ENCODE measurements at places on chromosomes 12 and 14.

GRCh38 chr12:52975204-52975603 lies 26.3 kb downstream of the KRT18 start:
- no peak for DNase-seq

- no peak for DNase-seq
Measured at GRCh38 chr12:26523708-26524150, 309.3 kb downstream of the ITPR2 start.

- no peak for DNase-seq
Measured at GRCh38 chr14:21057803-21058675, at the start of gene RNASE8. TSS of gene RNASE8 (plus strand) at chr14:21057822. CDS start at chr14:21057893, 71 bp downstream.

DNA sequence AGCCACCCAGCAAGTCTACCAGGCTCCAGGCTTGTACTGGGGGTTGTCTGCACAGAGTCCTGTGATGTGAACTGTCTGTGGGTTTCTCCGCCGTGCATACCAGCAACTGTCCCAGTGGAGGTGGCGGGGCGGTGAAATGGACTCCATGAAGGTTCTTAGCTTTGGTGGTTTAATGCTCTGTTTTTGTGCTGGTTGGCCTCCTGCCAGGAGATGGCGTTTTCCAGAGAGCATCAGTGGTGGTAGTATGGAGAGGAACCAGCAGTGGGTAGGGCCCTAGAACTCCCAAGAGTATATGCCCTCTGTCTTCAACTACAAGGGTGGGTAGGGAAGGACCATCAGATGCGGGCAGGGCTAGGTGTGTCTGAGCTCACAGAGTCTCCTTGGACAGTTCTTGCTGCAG lies 303.8 kb downstream of the TMEM121 start:
- DNase-seq = no peak

- no peak for DNase-seq
Measured at GRCh38 chr14:100770605-100771120, 44.0 kb downstream of the DLK1 start.

- DNase-seq = no peak
Measured at GRCh38 chr12:131542351-131542750, 168.5 kb upstream of the SFSWAP start.

GRCh38 chr12:51777457-51777856 lies 71.1 kb downstream of the FIGNL2 start:
- DNase-seq = no peak

- DNase-seq = no peak
Measured at GRCh38 chr12:12701457-12701856, 5.5 kb upstream of the GPR19 start.

GRCh38 chr14:59638885-59639284 lies 62.3 kb upstream of the CCDC175 start:
- DNase-seq = no peak

DNA sequence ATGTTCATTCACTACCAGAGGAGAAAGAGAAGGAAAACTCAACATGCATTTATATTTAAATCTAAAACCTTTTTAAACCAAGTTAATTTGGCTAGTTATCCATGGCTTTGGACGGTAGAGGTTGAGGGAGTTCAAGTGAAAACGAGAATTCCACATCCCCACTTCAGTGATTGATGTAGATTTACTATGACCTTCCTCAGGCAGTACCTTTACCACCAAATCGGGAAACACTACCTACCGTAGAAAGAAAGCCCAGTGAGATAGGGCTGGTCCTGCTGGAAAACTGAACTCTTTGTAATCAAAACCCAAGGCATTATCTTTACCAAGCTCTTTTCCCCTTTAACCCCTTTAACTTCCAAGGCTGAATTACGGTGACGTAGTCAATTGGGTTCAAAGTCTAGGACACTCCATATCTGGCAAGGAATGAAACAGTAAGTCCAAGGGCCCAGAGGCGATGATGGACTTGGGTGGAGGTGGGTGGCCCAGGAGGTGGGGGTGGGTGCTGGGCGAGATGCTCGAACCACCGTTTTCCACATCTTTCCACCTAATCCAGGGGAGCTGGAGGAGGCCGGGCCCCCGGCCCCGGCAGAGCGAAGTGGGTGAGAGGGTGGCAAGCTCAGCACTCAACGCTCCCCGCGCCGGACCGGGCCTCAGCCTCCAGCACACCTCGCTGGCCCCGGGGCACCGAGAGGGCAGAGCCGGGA lies 618 bp downstream of the SEC23A start:
- no peak for DNase-seq

GRCh38 chr12:86264451-86265328 lies 8.5 kb upstream of the MGAT4C start:
- no peak for DNase-seq

DNA sequence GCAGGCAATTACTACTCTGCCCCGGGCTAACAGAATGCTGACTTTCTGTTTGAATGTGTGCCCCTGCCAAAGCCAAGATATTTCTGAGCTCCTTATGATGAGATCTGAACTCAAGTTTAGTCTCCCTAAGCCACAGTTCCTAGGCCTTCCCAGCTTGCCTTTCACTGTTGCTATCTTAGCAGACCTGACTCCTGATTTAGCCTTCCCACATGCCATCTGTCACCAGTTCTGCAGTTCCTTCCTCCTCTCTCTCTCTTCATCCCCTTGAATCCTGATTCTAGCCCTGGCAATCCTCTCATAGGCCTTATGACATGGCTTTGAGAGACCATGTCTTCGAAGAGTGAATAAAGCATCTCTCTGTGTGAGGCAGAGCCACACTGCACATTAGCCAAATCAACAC lies 12.5 kb upstream of the SAMD4A start:
- DNase-seq = no peak

DNA sequence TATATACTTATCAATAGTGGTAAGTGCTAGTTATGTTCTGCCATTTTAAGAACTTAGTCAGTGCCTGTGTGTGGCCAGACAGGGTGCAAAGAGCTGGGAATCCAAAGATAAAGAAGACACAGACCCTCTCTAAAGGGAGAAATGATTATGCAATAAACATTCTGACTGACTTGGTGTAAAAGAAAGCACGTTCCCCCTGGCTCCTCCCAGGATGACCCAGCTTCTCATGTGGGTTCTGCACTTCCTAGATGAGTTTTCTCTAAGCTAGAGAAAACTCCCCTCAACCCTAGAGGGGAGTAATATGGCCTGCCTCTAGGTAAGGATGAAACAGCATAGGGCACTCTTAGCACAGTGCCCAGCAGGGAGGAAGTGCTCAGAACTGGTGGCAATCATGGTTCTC lies 231.2 kb downstream of the VRK1 start:
- no peak for DNase-seq

GRCh38 chr12:104865080-104865479 lies 93.0 kb downstream of the SLC41A2 start:
- DNase-seq = no peak

DNA sequence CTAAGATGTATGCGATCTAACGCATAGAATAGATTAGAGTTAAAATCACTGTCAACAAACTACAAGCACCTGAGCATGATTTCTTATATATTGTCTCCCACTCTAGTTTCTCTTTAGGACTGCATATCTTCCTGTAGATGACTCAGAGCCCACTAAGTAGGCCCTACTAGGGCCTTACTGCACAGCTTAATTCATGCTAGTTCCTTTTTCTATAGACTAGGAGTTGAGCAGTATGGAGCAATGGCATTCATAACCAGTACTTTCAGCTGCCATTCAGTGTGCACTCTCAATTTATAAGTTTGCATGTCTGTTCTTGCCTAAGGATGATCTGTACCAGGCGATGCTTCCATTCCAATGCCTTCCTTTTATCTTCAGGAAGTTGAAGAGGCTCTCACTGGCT lies 103.5 kb downstream of the METTL25 start:
- DNase-seq = no peak

- DNase-seq = no peak
Measured at GRCh38 chr12:76274420-76275083, 73.7 kb downstream of the BBS10 start.

- DNase-seq = no peak
Measured at GRCh38 chr12:108643941-108644810, 10.5 kb upstream of the SELPLG start.

DNA sequence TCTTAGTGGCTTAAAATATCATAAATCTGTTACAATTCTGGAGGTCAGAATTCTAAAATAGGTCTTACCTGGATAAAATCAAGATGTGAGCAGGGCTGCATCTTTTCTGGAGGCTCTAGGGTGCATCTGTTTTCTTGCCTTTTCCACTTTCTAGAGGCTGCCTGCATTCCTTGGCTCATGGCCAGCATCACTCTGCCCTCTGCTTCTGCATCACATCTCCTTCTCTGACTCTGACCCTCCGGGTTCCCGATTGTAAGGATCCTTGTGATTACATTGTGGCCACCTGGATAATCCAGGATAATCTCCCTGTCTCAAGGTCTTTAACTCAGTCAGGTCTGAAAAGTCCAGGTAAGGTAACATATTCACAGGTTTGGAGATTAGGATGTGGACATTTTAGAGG lies 11.0 kb upstream of the BMP4 start:
- DNase-seq = no peak

DNA sequence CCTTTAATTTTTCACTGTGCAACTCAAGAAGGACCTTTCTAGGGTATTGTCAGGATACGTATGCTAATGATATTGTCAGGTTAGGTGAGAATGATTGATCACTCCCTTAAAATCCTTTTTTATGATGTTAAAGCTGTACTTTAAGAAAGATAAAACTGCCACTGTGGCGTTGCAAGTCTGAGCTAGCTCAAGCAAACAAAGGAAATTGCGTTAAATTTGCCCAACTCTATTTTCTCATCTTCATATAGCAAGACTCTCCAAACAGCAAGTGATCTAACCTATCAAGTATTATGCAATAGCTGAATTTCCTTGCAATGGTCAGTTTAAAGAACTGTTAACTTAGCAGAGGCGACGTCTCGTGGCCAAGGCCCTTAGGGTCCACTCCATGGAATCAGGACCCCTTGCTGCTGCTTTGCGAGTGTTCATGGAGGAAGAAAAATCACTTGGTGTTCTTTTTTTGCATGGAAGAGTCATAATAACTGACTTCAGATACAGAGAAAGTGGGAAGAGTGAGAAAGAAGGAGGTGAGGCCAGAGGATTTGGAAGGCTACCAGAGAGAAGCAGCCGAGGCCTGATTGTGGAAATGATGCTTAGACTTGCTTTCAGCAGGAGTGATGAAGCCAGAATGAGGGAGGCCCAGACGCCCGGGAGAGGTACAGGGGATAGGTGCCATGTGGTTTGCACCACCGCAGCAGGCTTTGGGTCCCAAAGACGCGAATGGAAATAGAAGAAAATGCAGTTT lies 2.5 kb downstream of the TRAF3 start:
- DNase-seq = no peak

- DNase-seq = no peak
Measured at GRCh38 chr12:119589097-119589496, 4.5 kb upstream of the TMEM233 start.

GRCh38 chr12:12290206-12290605 lies 23.4 kb upstream of the LRP6 start:
- DNase-seq = no peak

- DNase-seq = no peak
Measured at GRCh38 chr12:78101946-78102635, 271.4 kb downstream of the NAV3 start.

DNA sequence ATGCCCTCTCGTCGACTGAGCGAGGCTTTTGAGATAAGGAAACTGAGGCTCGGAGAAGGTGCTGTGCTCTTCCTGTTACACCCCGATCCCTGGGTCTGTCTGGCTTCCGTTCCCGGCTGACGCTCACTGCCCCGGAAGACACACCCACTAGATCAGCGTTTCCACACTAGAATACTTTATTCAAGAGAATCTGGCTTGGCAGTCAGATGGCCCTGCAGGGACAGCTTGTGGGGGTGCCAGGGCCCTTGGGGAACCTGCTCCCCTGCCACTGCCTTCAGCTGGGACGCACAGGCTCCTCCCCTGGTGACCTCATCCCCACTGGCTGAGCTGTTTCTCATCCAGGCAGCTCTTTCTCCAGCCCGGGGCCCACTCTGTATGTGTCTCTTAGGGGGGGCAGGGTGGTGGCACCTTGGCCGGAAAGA lies 13.7 kb downstream of the PGF start:
- DNase-seq = peak; percentile 49

GRCh38 chr12:121209221-121209620 lies 708 bp upstream of the P2RX4 start:
- no peak for DNase-seq

Measured in stimulated activated CD4-positive, alpha-beta T cell treated with anti-CD3 and anti-CD28 coated beads, Interleukin-1b, Interleukin-23, amount 100 ng/mL, for 4 hours (primary cell).